ENCODE measurements at places on chromosomes 7 and 10.

DNA sequence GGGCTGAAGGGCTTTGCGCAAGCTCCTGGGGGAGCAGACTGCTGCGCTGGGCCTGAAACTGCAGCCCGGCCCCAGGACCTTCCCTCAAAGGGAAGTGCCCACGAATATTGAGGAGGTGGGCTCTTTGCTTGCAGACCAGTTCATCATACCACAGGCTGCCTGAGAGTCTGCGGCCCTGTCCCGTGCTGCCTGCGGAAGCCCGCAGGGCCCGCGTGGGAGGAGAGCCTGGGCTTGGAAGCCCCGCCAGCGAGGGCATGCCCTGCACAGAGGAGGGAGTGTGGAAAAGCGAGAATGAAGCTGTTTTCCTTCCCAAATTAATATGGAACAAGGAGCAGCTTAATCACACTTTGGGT lies 83.6 kb upstream of the MKI67 start:
- DNase-seq = no peak

DNA sequence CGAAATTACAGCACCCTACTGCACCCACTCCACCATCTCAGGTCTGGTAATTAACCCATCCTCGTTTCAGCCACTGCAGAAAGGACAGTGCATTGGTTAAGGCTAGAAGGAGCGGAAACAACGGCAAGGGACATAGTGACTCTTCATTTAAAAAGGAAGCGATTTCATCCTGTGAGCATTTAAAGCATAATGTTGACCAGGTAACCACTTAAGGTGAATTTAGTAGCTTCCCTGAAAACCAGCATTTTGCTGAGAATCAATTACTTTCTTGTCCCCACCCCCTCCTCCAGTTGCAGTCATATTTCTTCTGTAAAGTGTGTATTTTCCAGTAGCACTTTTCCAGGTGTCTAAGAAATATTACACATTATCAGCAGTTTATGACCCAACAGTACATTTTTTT lies 821 bp upstream of the JAZF1 start:
- no peak for DNase-seq

DNA sequence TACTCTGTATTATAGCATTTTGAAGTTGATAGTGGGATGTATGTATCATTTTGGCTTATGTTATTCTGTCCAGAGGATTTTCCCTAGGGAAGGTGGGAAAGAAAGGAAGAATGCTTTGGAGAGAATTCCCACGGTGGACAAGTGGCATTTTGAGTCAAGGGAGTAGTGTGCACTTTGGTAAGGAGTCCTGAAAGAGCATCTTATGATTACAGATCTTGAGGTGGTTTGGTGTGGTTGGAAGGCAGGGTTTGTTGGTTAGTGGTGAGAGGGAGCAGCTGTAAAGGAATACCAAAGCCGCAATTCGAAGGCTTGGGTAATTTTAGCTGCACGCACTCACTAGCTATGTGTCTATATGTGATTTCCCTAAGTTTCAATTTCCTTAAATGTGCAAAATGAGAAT lies 16.1 kb downstream of the CCSER2 start:
- no peak for DNase-seq

DNA sequence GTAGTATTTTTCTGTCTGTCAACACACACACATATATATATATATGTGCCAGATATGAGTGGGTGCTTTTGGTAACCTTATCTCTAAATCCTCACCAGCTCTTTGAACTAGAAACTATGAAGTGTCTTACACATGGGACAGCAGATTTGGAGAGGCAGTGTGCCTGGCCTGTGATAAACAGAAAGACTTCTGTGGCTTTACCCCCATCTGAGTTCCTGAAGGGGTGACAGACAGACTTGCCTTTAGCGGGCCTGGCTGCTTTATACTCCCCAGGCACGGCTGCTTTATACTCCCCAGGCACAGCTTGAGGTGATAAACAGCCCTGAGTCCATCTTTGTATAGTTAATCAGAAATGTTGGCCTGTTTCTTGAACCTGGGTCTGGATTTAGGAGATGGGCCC lies 5.6 kb downstream of the BAG3 start:
- no peak for DNase-seq

- no peak for DNase-seq
These were observed 25.2 kb upstream of the IMMP2L start for GRCh38 chr7:111587410-111588064.

DNA sequence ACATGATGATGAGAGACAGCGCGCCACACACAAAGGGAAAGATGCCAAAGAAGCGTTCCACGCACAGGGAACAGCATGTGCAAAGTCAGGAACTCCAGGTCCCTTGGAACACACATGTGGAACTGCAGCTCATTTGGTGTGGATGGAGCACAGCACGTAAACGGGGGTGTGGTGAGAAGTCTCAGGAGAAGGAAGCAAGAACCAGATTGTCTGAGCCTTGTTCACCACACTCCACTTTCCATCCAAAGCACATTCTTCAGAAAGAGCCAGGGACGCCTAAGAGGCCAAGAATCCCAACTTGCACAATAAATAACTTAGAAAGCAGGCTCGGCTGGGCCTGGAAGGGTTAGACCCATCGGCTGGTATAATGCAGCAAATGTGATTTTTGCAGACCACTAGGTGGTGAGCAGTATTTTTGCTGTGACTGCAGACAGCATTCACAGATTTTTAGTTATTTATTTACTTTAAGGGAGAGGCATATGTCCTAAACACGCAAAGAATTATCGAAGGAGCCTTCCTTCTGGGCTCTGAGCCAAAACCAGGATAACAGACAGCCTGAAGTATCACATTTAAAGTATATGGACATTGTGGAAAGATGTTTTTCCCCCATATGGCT lies 27.9 kb upstream of the ASCC1 start:
- peak; percentile 98 for DNase-seq

DNA sequence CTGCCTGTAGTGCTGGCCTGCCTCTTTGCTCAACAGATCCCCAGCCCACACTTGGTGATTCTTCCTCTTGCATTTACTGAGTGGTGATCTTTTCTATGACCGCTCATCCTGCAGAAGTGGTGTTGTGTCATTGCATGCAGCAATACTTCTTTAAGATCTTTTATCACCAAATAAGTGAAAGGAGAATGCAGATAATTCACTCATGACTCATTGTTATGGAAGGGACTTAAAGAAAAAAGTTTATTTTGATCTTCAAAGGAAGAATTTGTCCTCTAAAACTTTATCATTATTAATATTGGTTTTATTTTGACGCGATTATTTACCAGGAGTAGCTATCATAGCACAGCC lies 489.1 kb upstream of the CELF2 start:
- DNase-seq = no peak

DNA sequence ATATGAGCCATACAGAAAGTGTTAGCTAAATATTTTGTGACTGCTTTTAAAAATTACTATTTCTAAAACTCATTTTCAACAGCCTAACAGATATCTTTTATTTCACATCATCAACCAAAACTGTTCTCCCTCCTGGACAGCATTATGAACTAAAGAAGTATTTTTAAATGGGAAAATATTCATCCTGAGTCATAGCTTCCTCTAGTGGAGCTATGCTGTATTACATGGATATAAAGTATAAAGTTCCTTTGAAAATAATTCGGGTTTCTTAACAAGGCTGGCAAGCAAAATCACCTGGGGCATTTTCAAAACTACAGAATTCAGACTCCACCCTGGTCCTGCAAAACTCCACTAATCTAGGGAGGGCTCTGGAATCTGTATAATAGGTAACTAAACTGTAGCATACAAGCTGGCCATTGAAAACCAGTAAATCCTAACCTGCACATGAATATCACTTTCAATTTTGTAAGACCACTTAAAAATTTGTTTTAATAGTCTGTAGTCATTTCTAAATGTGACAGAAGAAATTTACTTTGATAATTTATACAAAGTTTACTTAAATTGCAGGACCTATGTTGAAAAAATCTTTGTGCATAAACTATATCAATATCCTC lies 53.5 kb downstream of the SCIN start:
- peak; percentile 26 for DNase-seq

- no peak for DNase-seq
These were observed 126.8 kb downstream of the TPK1 start for GRCh38 chr7:144709066-144709465.

GRCh38 chr7:130090745-130091532 lies 20.6 kb downstream of the KLHDC10 start:
- DNase-seq = no peak

- no peak for DNase-seq
These were observed 90.8 kb downstream of the KIF20B start for GRCh38 chr10:89792187-89792586.

DNA sequence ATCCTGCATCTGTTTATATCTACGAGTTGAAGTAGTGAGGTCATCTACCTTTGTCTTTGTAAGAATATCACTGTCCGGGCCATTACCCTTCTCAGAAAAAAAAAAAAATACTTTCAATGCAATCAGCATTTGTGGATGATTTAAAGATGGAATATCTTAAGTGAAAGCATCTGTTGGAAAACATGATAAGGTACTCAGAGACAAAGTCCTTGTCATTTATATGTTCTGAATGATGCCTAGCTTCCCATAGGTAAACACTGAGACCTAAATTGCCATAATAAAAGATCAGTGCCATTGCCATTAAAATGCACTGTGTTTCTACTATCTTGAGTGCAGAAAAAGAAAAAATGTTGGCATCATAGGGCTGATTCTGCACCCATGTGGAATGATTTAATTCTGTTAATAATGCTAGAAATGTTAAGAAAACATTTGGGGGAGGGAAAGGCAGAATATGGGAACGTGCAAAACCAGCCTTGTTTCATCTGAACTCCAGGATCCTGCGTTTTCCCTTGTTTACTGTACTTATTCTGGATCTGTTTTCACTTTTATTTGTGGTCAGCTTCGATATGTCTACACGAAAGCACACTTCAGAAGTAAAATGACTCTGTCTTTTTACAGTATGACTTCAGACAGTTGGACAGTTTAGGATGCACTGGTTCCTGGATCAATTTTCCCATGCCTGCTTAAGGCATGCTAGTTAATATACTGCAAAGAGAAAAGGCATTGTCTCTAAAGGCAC lies 669.8 kb downstream of the SUGCT start:
- DNase-seq = peak; percentile 86

DNA sequence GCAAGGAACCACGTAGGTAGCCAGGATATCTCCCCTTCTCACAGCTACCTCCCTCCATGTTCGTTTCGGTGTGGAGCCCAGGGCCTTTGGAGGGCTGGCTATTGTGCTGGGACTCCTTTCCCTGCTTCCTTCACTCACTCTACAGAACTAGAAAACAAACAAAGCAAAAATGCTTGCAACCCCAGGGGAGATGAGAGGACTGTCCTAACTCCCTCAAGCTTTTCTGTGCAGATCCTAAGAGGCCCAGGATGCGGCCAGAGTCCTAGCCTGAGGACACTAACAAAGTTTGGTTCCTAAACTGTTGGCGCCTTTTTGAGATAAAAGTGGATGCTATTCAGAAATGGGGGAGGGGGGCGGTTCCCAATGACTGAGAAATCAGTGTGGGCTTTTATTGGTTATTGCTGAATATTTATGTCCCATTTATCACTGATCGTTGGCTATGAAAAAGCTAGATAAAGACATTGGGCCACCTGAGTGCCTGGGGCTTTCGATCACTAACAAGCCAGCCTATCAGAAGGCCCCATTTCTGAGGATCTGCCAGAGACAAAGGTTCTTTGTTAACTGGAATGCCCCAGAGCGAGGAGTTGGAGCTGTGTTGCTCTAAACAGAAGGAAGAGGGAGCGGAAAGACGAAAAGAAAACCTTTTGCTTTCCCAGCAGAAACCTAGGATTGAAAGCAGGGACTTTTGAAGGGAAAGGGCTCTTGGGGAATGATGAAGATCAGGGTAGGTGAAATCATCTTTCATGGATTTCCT lies 95.2 kb upstream of the EGR2 start:
- no peak for DNase-seq

DNA sequence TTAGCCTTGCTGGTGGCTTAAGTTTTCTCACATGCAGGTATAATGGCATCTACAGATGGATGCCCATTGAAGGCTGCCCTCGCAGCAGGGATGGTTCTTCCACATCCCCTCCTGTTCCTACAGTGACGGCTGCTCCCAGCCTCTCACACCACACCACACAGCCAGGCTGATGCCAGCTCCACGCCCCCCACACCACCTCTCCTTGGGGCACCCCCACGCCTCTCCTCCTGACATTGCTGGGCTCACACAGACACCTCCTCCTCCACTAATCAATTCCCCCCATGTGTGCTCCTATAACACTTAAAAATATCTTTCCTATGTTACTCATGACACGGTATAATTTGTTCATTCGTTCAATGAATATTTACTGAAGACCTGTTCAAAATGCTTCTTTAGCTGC lies 244.0 kb downstream of the WDR37 start:
- DNase-seq = no peak

GRCh38 chr10:87619705-87620104 lies 40.0 kb upstream of the PAPSS2 start:
- peak; percentile 69 for DNase-seq

DNA sequence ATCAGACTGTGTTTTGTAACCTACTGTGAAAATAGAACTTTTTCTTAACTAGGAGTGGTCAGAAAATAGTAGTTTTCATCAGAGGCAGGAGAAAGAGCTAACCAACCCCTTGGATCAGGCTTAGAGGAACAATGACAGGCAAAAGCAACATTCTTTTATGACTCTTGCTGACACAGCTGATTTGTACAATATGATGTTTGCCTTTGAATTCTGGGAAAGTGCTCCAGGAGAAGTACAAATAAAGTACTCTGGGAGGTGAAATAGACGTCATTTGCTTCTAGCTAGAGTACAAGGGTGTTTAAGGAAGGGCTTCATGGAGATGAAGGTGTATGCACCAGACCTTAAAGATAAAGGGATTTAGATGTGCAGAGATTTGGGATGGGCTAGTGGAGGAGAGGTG lies 75.1 kb upstream of the KIAA1217 start:
- no peak for DNase-seq

GRCh38 chr10:89086801-89087521 lies 96.4 kb downstream of the FAS start:
- peak; percentile 99 for DNase-seq

DNA sequence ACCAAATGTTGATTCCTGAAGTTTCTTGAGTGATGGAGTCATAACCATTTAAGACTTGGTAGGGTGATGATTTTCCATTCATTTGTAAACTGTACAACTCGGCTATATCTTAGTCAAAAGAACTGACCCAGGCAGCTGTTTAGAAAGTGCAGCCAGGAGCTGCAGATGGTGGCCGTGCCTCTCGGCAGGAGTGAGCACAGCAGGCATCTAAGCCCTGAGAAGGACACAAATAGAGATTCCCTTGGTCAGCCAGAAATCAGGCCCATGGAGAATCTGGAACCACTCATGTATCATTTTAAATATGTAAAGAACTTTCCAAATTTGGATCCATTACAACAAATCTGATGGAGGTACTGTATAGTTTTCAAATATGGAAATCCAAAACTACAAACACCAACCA lies 177.0 kb upstream of the AKR1E2 start:
- DNase-seq = no peak

DNA sequence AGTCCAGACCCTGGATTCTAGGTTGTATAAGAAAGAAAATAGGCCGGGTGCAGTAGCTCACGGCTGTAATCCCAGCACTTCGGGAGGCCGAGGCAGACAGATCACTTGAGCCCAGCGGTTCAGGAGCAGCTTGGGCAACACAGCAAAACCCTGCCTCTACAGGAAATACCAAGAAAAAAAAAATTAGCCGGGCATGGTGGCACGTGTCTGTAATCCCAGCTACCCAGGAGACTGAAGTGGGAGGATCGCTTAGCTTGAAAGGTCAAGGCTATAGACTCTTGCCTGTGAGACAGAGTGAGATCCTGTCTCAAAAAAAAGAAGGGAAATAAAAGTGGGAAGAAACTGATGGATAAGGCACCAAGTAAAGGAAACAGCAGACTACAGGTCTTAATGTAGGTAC lies 287.9 kb upstream of the KLF14 start:
- no peak for DNase-seq

Measured in AG10803 (cell line).